Myometrial cell (primary cell): ENCODE measurements at places on chromosomes 6 and 20. TPM values are rescaled to one million over a fixed set of nuclear protein-coding genes. Genes with fewer than 3 reads are reported as not detected.

MRPL2 gene
- 40.9 and 47.0 TPM in 2 replicates for total RNA-seq

GPR6 gene
- not detected in 2 replicates for total RNA-seq

HRH3 gene
- total RNA-seq = not detected in 2 replicates

IL17A gene
- total RNA-seq = not detected in 2 replicates

KHDC1L gene
- total RNA-seq = not detected in 2 replicates
